HL-60 (cell line): ENCODE measurements at places on chromosomes 3 and 15.

DNA sequence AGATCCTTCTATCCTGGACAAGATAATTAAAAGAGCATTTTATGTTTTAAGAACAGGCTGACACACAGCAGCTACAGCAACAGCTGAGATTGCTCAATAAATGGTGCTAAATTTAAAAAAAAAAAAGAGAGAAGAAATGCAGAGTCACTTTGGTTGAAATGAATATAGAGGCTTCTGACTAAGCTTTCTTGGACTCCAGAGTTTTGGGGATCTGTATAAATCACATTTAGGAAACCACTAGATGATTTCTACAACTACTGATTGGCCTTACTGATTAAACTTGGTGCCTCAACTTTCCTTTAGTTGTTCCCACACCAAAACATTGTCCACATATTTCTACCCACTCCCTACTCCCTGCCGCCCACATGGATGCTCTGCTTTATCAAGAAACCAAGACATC is 132.9 kb upstream of the ZBTB20 start:
- DNase-seq = no peak

DNA sequence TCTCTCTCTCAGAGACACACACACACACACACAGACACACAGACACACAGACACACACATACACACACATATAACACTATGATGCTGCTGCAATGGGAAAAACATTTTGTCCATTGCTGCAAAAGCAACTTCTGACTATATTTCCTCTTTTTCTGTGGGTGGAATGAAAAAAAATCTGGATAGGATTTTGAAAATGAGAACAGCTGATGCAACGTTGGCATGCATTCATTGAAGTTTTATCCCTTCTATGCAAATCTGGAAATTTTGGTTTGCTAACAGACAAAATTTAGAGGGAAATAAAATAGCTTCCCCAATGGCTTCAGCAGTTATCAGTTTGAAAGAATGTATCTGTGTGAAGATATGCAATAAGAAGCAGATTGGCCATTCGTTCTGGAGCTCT is 763.4 kb upstream of the GRM7 start:
- no peak for DNase-seq

GRCh38 chr3:126848991-126849390 is 133.9 kb upstream of the PLXNA1 start:
- no peak for DNase-seq

- no peak for DNase-seq
Measured at GRCh38 chr3:152672320-152672649, 162.6 kb upstream of the P2RY1 start.

- DNase-seq = no peak
Measured at GRCh38 chr3:27174530-27174929, 194.7 kb downstream of the NEK10 start.

GRCh38 chr15:85402195-85402881 is 21.9 kb downstream of the AKAP13 start:
- no peak for DNase-seq

GRCh38 chr3:111481551-111481950 is 60.4 kb upstream of the CD96 start:
- no peak for DNase-seq

GRCh38 chr15:52292780-52293392 is 2.7 kb downstream of the MYO5C start:
- no peak for DNase-seq

- no peak for DNase-seq
Measured at GRCh38 chr15:45583731-45584639, 3.2 kb upstream of the BLOC1S6 start.

GRCh38 chr15:96969732-96970710 is 639.5 kb downstream of the NR2F2 start:
- no peak for DNase-seq

- DNase-seq = no peak
Measured at GRCh38 chr15:93170329-93170728, 81.3 kb upstream of the RGMA start.

GRCh38 chr15:77347197-77347596 is 72.7 kb downstream of the PEAK1 start:
- DNase-seq = no peak

DNA sequence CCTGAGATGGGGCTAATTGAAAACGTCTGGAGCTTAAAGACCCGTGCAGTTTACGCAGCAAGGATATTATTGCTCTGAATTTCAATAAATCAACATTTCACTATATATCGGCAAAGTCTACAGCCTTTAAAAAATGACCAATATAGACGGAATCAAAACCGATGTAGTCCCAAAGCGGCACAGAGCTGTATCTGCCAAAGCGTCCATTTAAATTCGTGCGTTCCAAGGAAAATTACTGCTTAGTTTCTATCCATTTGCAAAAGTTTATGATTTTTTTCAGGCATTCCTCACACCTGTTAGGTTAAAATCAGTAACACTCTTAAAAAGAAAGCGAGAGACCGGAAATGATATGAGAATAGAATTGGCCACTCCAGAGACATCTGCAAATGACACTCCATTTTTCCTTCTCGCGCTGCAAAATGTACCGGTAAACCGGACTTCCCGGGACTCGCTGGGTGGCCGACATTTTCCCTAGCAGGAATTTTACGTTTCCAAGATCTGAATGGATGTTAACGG is 777 bp upstream of the EIF4A2 start:
- DNase-seq = no peak

GRCh38 chr3:42209917-42210316 is 56.1 kb downstream of the CCK start:
- DNase-seq = no peak
